Fibroblast of skin of back (primary cell): ENCODE measurements at places on chromosomes 1 and 21.

GRCh38 chr1:231590453-231591198 is 36.0 kb upstream of the DISC1 start:
- peak; percentile 66 for DNase-seq

GRCh38 chr1:51755437-51755836 is 123.1 kb downstream of the NRDC start:
- no peak for DNase-seq

- DNase-seq, result no peak
Observed at GRCh38 chr21:41396558-41397075, 29.4 kb upstream of the MX1 start.

DNA sequence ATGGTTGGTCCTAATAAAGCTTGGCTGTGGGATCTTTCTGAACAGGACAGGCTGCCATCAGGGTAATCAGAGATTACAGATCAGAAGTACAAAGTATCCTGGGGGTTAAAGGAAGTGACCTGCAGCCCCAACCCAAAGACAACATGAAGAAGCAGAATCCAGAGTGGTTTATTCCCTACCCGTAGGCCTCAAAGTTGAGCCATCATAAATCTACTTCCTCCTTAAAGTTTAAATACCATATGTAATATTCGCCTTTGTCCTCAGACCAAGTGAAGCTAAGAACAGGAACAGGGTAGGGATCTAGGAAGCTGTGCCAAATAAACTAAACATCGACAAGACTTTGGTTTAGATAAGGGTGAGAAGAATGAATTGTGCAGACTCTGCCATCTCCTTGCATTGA is 15.9 kb upstream of the DHX9 start:
- no peak for DNase-seq

DNA sequence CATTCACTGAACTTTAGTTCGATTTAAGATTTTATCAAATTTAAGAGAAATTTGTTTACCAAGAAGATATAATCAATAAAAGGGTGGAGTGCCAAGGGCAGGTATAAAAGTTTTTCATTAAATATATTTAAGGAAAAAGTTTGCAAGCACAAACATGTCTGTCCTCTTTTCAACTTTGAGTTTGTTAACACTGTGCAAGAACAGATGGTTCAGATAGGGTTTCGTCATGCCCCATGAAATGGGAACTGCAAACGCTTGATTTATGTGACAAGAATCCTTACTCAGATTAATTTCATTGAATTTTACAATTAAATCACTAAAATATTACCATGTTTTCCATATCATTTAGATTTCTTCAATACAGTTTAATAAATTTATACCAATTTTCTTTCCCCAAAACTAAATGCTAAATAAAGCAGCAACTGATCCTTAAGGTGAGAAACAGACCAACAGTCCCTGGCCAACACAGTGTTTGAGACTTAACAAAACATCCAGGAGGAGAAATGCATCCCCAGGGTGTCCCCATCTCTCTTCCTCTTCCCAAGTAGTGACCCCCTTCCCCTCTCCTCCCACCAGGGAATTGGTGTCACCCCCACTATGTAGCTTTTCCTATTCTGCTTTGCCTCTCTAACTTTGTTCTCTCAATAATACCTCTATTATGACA is 292.9 kb downstream of the LTN1 start:
- DNase-seq, result no peak

DNA sequence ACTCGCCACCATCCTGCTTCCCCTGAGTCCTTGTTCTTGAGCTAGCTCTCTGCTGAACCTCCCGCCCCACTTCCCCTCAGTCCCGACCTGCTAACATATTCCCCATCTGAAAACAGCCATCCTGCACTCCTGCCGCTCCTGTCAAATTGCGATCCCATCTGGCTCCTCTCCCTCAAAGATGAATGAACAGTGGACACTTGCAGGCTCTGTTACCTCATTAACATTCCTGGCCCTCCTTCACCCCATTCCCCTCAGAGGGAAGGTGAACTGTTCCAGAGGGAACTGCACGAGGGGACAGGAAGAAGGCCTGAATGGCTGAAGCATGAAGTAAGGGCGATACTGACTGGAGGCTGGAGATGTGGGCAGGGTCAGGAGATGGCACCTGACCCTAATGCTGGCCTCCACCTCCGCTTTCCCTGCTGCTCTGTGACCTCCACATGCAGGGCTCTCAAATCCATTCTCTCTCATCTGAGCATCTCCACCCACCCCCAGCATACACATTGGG is 7.4 kb upstream of the CELSR2 start:
- no peak for DNase-seq

- DNase-seq, result no peak
Observed at GRCh38 chr1:79969886-79970285, 963.4 kb upstream of the ADGRL4 start.

DNA sequence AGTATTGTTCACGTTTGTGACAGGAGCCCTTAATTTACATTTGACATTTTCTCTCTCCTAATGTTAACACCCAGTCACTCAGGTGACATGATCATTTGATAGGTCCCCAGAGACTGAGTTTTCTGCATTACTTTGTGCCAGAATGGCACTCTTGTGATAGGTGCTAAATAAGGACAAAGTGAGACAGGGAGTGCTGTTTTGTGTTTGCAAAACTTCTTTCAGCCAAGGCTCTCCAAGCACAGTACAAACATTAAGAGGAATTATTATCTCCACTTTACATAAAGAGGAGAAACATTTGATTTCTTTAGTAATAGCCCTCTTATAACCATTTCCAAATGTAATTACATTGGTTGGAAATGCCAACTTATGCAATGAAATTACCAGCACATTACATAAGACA is 355.2 kb downstream of the NTNG1 start:
- DNase-seq, result no peak

DNA sequence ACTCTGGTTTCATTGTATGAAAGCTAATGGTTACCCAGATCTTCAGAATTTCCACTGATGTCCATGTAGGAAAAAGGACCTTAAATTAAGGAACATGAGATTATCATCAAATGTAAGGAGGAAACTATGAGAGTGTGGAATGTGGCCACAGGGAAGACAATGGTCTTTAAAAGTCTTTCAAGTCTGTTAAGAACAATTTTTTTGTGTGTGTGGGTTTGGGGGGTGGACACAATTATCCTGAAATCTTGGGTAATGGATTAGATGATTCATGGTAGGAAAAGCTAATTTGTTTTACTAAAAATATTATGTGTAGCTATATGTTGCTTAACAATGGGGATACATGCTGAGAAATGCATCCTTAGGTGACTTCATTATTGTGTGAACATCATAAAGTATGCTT is 72.9 kb downstream of the PLA2G4A start:
- DNase-seq, result no peak

- DNase-seq, result no peak
Observed at GRCh38 chr1:168933141-168933805, 173.2 kb upstream of the ATP1B1 start.

- DNase-seq, result no peak
Observed at GRCh38 chr1:110600716-110601115, 5.4 kb downstream of the KCNA2 start.

- DNase-seq, result no peak
Observed at GRCh38 chr1:199813198-199813597, 214.3 kb upstream of the NR5A2 start.

DNA sequence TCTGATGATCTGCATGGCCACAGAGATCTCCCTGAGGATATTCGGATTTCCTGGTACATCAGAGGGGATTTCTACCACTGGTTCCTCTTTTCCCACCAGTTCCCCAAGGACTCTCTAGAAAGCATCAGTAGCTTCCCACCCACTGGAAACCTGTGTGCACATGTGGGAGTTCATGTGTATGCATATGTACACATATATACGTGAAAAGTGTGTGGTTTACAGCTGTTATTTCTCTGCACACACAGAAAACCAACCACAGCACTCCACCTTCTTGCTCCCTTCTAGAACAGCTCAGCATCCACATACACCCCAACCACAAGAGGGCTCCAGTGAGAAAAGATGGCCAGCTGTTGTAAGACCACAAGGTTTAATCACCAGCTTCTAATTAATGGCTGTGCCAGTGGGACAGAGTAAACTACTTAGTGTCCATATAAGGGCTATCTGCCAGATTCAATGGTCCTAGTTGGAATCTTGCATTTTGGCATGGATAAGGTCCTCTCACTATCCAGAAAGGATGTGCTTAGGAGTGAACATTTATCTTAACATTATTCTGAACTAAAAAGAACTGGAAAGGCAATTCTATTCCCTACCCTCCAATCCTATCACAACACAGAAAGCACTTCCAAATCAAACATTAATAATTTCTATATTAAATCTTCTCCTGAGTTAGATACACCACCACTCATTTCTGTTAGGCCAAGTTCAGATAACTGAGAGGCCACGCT is 24.1 kb downstream of the GPR3 start:
- peak; percentile 67 for DNase-seq

GRCh38 chr21:44072111-44072510 is 35.1 kb upstream of the PWP2 start:
- DNase-seq, result no peak

- peak; percentile 92 for DNase-seq
Observed at GRCh38 chr1:211382714-211383480, 56.3 kb downstream of the TRAF5 start.

GRCh38 chr1:214380986-214381695 is 100.2 kb downstream of the SMYD2 start:
- DNase-seq, result peak; percentile 39

DNA sequence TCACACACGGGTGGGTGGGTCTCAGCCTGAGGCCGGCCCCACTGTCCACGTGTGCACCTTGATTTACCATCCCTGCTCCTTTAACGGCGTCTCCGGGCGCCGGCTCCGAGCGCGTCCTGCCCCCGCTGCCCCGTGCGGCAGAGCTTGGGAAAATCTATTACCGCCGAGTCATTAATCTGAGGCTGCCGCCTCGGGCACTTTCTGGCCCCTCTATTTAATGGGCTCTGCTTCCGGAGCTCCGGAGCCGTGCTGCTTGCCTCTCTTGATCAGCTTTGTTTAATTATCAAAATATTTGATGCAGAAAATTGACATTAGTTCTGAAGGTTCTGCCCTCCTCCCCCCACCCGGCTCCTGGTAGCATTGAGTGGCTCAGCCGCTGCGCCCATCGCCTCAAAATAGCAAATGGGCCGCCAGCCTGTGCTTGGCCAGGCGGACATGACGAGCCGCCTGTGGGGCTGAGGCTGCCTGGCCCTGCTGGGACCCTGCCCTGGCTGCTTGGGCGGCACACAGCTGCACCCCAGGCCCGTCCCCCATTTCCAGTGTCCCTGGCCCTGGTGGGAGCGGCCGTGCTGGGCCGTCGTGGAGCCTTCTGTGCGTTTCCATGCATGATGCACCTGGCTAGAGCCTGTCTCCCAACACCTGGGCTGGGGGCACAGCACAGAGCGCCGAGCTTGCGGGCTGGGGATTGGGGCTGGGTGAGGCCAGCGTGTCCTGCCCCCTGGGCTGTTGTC is 81.6 kb upstream of the TTC34 start:
- DNase-seq, result no peak

DNA sequence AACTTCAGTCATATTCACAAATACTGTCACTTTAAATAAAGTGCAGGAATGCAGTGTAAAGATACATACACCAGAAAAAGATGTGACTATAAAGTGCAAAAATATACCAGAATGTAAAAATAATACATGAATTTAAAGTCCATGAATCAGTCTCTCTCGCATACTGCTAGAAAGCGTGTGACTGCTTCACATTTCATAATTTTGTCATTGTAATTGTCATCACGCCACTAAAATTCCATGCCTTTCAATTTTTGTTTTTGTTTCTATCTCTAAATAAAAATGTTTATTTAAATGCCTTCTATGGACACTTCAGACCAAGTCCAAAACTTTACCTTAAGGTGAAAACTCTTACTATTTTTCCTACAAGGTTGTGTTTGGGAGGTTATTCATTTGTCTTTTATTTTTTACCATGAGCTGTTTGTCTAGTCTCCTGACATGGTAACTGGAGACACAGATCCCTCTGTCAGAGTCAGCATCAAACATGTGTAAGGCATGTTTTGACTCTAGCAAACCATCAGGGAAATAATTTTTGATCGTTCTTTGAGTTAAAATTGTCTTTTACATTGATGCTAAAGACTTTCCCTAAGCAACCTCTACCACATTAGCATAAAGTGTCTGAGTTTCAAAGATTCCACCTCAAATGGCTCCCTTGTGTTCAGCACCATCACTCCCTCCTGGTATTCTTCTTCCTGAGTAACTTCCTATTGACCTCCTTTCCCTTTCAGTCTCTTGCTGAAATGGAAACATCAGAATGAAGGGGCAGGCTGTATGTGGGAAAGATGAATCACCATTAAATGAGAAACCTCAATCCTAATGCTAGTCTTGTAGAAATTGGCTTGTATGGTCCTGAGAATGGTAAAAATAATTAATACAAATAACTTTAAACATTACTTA is 14.0 kb upstream of the AIM2 start:
- DNase-seq, result peak; percentile 59

GRCh38 chr1:46969014-46969619 is 27.8 kb upstream of the CYP4A11 start:
- no peak for DNase-seq

- peak; percentile 97 for DNase-seq
Observed at GRCh38 chr1:245091818-245092637, 62.8 kb upstream of the KIF26B start.

GRCh38 chr1:220281159-220281574 is 8.9 kb upstream of the RAB3GAP2 start:
- DNase-seq, result no peak

DNA sequence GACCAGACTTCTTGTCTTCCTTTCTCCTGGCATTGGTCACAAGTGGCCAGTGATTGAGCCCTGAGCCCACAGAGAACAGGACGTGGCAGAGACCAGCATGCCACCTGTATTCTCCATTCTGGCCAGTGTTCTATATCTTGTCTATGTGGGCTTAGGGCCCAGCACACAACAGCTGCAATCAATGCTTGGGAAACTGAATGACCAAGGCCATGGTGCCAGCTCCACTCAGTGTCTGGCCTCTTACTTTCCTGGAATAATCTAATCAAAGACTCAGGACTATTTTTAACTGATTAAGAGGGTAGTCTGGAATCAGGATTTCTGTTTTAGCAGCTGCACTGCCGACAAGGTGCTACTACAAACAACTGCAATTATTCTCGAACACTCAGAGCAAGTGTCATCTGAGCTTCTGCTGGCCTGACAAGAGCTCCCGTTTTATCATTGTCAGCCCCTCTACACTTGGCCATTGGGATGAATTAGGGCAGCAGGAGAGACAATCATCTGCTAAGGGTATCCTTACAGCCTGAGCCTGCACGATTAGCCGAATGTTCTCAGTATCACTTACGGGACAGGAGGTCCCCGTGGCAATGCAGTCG is 74.4 kb upstream of the GRIK3 start:
- DNase-seq, result no peak

GRCh38 chr1:46301406-46301807 is 2.0 kb downstream of the LRRC41 start:
- DNase-seq, result no peak
